ENCODE measurements at places on chromosomes 5 and 9.

DNA sequence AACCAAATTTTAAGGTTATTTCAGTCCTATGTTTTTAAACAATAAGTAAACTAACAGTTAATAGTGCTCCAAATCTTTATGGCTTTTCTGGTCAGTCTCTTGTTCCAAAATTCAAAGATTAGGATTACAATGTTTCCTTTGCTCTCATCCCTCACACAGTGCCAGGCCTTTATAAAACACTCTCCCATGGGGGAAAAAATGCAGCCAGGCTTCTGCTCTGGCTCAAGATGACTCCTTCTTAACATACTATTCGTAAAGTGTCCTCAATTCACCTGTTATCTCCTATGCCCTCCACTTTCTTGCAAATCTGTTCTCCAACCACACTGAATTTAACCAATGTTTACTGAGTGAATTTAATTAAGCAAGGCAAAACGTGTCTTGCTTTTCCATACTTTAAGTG, 1.4 kb downstream of the CEP120 start:
- DNase-seq, result no peak

DNA sequence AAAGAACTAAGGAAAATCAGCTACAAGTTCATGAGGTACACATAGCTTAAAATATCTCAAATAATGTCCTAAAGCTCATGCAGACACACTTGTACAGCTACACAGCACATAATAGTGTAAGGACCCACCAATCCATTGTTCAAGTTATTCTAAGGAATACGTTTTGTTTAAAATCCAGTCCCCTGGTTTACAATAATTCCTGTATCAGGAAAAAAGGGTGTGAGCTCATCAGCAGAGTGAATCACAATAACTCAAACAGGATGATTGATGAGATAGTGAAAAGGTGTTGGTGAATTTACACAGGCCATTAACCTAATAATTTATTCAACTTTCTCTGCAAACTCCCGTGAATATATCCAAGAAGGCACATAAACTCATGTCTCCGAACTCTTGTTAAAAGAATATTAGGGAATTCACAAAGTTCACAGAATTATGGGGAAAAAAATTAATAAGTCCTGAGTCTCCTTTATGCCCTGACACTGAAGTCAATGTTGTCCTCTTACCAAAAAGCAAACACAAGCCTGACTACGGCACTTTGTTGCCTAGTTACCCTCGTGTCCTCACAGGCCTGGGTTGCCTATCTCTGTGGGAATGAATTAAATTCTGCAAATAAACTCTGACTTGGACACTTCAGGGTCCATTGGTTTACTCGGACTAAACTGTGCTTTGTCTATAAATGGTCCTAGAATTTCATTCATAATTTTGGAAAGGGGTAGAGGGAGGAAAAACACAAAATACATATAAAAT, 142.8 kb upstream of the PDE4D start:
- no peak for DNase-seq

DNA sequence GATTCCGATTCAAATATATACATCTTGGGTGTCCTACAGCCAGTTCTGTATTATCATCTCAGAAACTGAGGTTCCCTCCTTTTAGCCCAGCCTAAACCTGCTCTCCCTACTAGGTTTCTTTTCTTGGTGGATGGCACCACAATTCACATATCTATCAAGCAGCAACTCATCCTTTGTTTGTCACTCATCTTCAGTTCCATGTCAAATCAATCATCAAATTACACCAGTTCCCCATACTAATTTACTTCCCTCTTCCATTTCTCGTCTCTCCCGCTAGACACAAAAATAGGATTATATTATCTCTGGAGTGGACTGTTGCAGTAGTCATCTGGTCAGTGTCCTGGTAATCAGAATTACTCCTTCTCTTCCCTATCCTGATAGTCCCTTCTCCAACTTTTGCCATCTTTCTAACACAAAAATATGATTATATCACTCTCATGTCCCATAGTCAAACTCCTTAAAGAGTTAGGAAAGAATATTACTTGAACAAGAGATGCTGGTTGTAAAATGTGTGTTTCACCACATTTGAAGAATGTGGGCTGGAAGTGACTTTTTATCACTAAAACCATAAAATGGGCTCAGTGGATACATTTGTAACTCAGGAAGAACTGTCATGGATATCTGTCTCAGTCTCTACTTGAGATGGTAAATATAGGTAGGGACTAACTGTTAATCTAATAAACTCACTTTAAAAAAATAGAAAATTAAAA, 69.1 kb upstream of the RICTOR start:
- DNase-seq, result no peak

GRCh38 chr5:151772846-151773561, 1.2 kb downstream of the G3BP1 start:
- DNase-seq, result no peak

DNA sequence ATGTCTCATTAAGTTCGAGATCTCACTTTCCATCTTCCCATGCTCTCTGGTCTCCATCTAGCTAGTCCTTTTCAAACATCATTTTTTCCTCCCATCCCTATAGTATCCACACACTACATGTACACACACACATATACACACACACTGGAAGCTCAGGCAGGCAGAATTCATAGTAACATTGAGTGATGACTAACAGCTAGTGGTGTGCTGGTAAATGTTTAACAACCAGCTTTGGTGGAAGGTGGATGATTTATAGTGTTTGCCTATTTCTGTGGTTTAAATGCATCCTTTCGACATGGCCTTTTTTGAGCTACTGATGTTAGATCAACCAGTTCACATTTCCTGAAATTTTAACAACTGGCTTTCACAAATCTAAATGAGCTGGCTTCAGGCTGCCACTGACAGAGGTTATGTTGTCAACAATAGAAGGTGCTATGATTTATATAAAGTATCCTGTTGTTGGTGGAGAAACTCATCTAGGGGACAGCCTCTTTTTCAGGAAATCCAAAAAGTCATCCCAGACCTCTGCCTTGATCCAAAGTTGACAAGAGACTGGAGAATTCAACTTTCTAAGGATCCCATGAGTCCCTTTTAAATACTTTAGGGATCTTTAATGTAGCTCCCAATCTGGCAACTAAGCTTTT, 117.8 kb downstream of the CCDC192 start:
- DNase-seq, result no peak

- no peak for DNase-seq
Observed at GRCh38 chr5:33105521-33105941, 335.2 kb upstream of the TARS1 start.

DNA sequence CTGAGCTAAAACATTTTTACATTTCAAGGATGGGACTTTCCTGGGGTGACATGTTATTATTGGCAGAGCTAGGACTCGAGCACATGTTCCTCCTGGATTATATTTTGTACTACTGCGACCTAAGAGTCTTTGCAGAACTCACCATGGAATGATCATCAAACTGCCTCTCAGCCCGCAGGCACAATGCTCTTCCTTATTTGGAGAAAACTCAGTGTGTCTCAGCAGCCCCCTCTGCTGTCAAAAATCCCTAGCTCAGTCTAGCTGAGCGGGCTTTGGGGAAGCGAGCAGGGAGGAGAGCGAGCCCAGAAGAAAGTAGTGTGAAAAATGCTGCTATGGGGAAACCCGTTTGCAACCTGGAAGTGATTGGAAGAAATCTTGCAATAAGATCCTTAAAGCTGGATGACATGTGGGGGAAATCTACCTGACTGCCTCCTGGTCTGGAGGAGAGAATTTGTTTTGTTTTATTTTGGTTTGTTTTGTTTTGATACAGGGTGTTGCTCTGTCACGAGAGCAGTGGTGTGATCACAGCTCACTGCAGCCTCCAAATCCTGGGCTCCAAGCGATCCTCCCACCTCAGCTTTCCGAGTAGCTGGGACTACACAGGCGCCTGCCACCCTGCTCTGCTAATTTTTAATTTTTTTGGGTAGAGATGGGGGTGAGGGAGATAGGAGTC, 89.9 kb upstream of the CLINT1 start:
- peak; percentile 69 for DNase-seq

- no peak for DNase-seq
Observed at GRCh38 chr9:120374817-120375216, 205.2 kb downstream of the CDK5RAP2 start.

DNA sequence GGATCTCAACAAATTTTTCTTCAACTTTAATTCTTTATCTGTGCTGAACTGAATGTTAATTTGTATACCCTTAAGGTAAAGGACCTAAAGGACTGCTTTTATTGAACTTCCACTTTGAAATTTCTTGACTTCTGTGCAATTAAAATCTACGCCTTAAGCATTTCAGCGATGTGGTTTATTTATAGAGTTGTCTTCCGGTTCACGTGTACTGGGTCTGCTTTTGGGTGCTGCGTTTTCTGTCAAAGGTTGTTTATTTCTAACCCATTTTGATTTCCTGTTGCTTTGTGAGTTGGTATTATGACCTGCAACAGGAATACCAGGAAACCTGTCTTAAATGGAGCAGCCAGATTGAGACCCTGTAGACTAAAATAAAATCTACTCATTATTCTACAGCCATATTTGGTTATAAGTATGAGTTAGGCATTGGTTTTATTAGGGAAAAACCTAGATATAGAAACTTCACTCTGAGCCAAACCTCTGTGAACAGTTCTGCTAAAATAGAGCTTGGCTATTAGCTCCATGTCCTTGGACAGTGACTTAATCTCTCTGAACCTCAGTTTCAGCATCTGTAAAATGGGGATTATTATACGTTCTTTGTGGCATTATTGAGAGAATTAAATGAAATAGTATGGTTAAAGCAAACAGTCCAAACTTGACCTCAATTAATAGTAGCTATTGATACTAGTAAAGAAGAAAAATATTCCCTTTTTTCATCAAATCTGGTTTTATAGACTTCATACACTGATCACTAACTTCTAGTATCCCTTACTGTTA, 3.5 kb downstream of the MRRF start:
- DNase-seq, result no peak

DNA sequence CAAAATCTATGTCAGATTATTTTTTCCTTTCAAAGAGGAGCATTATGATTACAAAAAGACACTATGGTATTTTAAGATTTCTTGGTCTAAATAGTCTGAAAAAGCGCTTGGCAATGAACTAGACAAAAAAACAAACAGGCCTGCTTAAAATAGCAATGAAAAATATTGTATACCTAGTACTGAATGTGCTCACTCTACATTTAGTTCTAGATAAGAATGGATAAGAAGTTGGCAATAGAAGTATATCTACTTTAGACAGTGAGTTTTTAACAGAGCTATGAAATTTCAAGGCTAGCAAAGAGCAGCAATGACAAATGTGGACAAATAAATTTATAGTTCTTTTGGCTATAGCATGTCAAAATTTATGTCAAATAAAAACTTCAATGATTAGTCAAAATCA, 26.2 kb downstream of the GIN1 start:
- no peak for DNase-seq

GRCh38 chr5:83450183-83450966, 21.2 kb upstream of the VCAN start:
- DNase-seq, result no peak

GRCh38 chr5:140570058-140570457, 5.4 kb downstream of the SLC35A4 start:
- DNase-seq, result no peak

- no peak for DNase-seq
Observed at GRCh38 chr9:135474915-135475314, 4.7 kb upstream of the PPP1R26 start.

DNA sequence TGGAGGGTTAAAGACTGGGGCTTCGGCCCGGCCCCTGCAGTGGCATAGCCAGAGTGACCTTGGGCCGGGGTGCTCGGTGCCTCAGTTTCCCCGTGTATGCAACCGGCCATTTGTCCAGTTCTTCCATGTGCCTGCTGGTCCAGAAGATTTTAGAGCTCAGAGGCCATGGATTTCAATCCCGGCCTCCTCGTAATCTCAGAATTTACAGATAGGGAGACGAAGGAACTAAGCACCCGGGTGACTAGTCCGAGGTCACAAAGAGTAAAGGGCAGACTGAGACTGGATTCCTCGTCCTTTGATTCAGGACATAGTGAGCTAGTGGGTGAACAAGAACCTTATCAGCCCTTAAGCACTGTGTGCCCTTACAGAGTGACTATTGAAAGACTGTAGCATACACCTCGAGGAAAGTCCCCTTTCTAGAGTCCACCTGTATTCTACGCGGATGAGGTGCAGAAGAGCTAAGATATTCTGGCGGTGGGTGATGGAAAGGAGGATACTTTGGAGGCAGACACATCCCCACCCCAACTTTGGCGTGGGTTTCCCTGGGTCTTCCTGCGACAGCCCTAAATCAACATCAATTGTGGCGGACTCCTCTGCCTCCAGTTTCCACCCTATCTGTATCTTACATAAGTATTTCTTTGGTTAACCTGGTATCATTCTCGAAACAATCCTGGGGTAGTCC, 597 bp downstream of the SLC31A1 start:
- DNase-seq, result no peak

DNA sequence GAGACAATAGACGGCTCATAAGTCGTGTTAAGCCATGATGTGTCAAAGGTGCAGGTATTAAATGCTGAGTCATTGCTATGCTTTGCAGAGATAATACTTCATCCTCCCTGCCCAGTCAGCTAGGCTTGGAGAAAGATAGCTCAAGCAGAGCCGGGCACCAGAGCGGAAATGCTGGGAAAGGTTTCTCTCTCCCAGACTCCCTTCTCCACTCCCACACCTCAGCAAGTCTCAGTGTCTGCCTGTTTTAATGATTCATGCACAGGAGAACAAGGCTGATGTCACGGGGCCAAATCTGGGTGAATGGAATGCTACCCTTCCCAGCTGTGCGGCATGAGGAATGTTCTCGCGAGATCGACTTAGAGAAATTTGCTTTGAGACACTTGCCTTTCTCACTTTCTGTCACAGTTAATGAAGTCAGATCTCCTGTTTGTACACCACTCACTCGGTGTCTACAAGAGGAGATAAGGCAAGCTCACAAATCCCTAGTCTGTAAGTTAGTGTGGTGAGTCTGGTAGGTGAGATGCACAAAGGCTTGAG, 204.4 kb downstream of the EFNA5 start:
- no peak for DNase-seq

- DNase-seq, result no peak
Observed at GRCh38 chr5:151070449-151070848, 10.4 kb downstream of the TNIP1 start.

DNA sequence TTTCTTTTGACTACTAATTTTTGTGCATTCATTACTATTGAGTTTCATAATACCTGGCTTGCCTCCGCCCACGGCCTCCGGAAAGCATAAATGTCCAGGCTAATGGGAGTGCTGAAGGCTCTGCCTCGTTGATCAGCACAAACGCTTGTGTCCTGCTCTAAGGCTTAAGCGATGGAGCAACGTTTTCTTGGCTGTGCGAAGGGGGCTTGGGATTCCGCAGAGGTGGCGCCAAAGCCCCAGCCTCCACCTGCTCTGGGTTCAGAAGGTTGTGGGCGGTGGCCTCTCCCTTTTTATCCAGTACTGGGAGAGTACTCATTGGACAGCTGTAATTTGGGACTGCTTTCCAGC, 19.7 kb downstream of the ANXA2R start:
- DNase-seq, result no peak

GRCh38 chr5:19258686-19259085, 729.3 kb downstream of the CDH18 start:
- DNase-seq, result no peak

- no peak for DNase-seq
Observed at GRCh38 chr9:72794946-72795345, 157.9 kb downstream of the ALDH1A1 start.
